Activated naive CD8-positive, alpha-beta T cell treated with anti-CD3 and anti-CD28 coated beads, Interleukin-2, amount 10 ng/mL, durations not matched to agents 7 days and 5 days (primary cell): ENCODE measurements at places on chromosomes 3 and 15.

GRCh38 chr3:23294770-23295387, 91.8 kb downstream of the UBE2E2 start:
- no peaks in the 10 kb centered on the region for H3K27me3 ChIP-seq
- no peak for DNase-seq
- no peak overlapping the region for H3K4me3 ChIP-seq
- H3K4me1 ChIP-seq = no peaks in the 10 kb centered on the region
- H3K36me3 ChIP-seq = peaks cover 1% of the 10 kb centered on the region
- no peak overlapping the region for H3K27ac ChIP-seq

- H3K36me3 ChIP-seq = no peaks in the 10 kb centered on the region
- H3K27ac ChIP-seq = no peak overlapping the region
- no peaks in the 10 kb centered on the region for H3K4me1 ChIP-seq
Observed at GRCh38 chr3:136038668-136039067, 73.1 kb downstream of the PPP2R3A start.

GRCh38 chr3:143608966-143609365, 239.3 kb downstream of the SLC9A9 start:
- no peaks in the 10 kb centered on the region for H3K36me3 ChIP-seq
- no peak overlapping the region for H3K27ac ChIP-seq
- H3K4me1 ChIP-seq = no peaks in the 10 kb centered on the region
- H3K4me3 ChIP-seq = no peak overlapping the region
- no peak for DNase-seq

DNA sequence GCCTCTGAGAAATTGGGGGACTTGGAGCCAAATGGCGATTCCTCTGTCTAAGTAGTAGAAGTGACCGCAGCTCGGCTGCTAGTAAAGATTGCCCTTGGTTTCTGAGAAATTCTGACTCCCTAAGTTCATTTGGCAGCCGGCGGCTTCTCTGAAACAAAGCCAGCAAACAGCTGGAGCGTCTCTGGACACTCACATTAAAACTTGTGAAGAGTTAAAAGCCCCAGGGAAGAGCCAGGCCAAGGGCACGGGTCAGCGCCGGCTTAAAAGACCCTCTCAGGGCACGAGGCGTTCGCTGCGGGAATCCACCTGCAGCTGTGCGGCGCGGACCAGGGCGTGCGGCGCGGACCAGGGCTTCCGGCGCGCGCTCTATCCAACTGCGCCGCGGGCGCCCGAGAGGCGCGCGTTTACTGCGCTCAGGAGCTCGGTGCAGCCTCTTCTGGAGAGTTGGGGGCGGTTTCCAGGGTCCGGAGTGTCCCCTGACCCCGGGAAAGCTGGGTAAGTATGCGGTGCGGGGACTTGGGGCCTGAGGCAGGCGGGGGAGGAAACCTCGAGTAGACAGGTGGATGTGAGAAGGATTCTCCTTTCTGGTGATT, at the start of gene COL6A5:
COL6A5 (plus strand) TSS at position 186 of the 593 bp plus-strand sequence. CDS start 27,967 bp downstream, outside the sequence.
- no peaks in the 10 kb centered on the region for H3K36me3 ChIP-seq
- no peak for DNase-seq
- H3K27ac ChIP-seq = no peak within 1 kb of the TSS
- H3K4me3 ChIP-seq = no peak within 1 kb of the TSS
- H3K4me1 ChIP-seq = no peaks in the 10 kb centered on the region
- peaks cover 35% of the 10 kb centered on the region for H3K27me3 ChIP-seq

- H3K27ac ChIP-seq = no peak overlapping the region
- H3K4me1 ChIP-seq = no peaks in the 10 kb centered on the region
- H3K4me3 ChIP-seq = no peak overlapping the region
- no peaks in the 10 kb centered on the region for H3K36me3 ChIP-seq
- DNase-seq = no peak
- H3K27me3 ChIP-seq = peaks cover 22% of the 10 kb centered on the region
Observed at GRCh38 chr3:124941771-124942170, 7.2 kb upstream of the MUC13 start.

DNA sequence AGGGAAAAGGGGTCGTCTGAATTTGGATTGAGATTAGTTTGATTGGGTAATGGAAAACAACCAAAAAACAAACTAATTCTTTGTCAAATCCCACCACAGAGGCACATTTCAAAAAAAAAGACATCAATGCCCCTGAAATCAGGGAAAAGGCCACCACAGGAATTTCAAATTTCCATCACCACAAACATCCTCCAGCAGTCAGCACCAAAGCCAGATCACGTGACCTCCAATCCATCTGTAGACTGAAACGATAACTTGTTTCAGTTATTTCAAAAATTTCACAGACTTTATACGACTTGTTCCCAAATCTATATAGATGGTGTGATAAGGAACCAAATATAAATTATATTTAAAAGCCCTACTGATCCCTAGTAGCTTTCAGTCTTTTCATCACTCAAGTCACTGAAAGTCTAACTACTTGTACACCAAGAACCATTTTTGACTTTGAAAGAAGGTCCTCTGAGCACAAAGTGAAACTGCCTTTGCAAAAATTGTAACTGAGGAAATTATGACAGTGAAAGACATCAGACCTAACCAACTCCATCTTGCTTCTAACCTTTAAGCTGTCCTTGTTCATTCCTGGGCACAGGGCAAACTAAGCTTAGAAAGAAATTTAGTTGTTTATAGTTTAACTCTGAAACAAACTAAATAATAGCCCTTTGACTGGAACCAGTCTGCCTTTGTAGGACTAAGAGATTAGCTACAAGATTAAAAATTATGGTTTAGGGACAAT, 48.1 kb upstream of the PLCL2 start:
- H3K27me3 ChIP-seq = no peaks in the 10 kb centered on the region
- H3K4me3 ChIP-seq = no peak overlapping the region
- H3K4me1 ChIP-seq = peaks cover 26% of the 10 kb centered on the region
- no peak overlapping the region for H3K27ac ChIP-seq
